ENCODE measurements at places on chromosomes 3 and 15.

GRCh38 chr3:170179432-170179831 is 2.1 kb downstream of the PHC3 start:
- no peak for DNase-seq

DNA sequence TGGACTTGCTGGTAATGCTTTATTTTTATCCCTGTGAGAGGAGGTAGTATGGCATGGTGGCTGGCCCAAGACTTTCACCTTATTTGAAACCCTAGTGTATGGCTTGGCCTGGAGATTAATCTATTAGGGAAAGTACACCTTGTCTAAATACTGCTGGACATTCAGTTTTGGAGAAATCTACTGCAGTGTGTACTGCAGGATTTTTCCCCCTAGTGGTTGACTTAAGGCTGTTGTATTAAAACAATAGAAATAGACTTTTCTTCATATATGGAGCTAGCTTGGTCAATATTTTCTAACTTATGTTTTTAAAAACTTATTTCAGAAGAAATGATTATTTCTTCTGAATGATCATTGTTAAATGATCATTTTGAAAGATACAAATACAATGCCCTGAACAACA is 13.9 kb upstream of the SLITRK3 start:
- no peak for DNase-seq

DNA sequence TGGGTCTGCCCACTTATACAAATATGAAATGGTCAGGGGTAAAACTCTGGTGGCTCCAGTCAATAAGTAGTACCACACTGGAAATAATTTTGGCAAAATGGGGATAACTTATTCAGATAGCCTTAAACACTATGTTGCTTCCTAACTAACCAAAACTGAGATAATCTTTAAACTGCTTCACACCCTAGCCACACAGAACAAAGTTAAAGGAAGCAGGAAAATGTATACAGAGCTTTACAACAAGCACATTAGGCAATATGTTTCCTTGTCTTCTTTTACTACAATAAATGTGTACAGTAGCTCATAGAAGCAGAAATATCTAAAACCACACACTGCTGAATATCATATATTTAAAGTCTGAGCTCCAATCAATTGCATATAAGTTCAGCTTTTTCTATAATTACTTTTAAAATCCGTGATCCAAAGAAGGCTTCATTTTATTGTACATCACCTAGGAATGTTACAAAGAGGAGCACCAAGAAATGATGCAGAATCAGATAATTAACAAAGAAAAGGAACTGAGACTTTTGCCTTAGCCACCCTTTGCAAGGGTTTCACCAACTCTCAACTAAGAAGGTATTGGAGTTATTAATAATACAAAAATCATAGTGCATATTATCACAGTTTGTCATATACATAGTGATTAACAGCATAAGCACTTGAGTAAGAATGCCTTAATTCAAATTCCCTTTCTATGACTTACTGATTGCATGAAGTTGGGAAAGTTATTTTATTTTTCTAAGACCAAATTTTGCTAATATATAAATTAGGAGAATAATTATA is 9.2 kb upstream of the SSR3 start:
- no peak for DNase-seq

DNA sequence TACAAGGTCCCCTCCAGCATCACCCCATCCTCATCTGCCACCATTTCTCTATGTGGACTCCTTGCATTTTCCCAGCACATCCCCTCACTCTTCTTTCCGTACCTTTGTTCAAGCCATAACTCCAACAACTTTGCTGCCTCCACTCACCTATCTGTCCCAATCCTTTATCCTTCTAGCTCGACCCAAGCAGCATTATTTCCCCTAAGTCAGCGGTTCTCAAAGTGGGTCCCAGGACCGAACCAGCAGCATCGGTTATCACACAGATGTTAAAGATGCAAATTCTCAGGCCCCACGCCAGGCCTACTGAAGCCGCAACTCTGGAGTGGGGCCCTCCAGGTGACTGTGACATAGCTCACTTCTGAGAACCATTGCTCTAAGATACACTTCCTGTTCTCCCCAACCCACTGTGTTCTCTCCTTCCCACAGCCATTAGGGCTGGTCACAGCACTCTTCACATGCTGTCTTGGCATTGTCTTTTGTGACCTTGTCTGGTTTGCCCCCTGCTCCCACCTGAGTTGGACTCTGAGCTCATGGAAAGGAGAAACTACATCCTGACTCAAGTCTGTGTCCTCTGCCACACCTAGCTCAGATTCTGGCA is 56.2 kb downstream of the AAGAB start:
- no peak for DNase-seq

- DNase-seq = no peak
Observed at GRCh38 chr3:39232859-39233258, 40.5 kb upstream of the XIRP1 start.

- DNase-seq = no peak
Observed at GRCh38 chr15:62212741-62213140, 47.7 kb upstream of the C2CD4B start.

DNA sequence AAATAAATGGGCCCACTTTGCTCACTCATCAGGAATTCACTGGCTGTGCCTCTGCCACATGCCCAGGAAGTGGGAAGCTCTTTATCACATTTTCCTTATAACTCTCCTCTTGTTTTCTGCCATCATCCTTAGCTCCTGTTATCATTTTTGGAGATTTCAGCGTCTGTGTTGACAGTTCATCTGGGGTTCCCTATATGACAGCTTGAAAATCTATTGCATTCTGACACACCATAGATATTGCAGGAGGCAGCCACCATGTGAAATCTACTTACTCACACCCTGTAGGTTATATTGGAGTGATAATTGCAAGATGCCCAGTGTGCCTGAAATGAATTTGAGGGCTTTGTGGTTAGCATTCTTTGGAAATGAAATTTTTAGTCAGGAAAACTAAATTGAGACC is 132.9 kb downstream of the RYR3 start:
- DNase-seq = no peak

- no peak for DNase-seq
Observed at GRCh38 chr15:53034767-53035245, 244.7 kb upstream of the ONECUT1 start.

GRCh38 chr15:95598251-95598855 is 732.1 kb upstream of the NR2F2 start:
- no peak for DNase-seq

DNA sequence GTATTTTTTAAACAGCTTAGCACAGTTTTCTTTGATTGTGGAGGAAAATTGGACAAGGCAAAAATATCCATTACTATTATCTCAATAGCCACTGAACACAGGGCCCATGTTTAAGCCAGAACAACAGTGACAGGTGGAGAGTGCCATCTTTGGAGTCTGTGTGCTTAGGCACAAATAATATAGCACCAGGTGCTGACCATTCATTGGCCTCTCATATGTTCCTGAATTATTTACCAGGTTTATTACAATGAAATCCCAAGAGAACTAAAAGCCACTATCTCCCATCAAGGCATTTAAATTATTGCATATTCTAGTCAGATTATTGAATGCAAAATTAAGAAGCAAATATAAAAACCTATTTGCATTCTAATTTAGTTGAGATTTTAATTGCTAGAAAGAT is 39.6 kb downstream of the GPR156 start:
- no peak for DNase-seq

DNA sequence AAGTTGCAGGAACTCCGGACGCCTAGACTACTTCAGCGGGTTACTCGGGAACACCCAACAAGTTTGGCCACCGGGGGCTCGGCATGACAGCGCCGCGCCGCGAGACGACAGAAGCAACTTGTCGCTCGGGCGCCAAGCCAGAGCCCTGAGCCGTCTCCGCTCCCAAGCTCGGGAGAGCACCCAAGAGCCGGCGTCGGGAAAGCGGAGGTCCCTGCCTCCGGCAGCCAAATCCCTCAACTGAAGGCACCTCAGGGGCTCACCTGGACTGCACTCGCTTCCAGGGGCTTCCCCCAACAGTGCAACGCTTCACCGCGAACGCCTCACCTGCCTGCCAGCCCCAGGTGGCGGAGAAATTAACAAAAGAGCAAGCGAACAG is 640 bp downstream of the MB21D2 start:
- no peak for DNase-seq

DNA sequence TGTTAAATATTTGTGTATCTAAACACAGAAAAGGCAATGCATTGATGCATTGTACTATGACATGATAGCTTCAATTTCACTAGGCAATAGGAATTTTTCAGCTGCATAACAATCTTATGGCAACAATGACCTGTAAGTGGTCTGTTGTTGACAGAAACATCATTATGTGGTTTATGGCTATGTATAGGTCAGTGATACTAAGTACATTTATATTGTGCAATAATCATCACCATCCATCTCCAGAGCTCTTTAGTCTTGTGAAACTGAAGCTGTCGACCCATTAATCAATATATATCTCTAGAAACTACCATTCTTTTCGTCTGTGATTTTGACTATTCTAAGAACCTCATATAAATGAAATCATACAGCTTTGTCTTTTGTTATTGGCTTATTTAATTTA is 200.1 kb upstream of the ZNF717 start:
- DNase-seq = no peak

DNA sequence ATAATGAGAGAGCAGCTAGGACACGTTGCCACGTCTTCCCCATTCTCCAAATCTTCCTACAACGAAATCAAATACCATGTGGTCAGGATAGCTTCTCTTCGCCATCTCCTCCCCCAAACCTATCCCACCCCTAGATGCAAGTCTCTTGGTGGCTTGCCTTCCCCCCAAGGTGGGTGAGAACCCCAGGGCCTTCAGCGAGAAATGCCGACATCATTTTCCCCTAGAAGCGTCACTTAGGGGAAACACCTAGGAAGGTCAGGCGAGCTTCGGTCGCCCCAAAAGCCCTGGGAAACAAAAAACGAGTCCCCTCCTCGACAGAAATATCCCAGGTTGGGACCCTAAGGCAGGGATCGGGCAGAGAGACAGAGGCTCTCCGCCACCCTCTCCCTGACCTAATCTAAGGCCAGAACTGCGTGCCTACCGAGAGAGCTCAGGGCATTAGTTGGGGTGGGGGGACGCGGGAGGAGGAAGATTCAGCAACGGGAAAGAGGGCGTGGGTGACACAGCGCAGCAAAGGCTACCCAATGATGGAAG is 502 bp downstream of the DPH3 start:
- no peak for DNase-seq

GRCh38 chr3:22474706-22475445 is 723.9 kb upstream of the ZNF385D start:
- no peak for DNase-seq

DNA sequence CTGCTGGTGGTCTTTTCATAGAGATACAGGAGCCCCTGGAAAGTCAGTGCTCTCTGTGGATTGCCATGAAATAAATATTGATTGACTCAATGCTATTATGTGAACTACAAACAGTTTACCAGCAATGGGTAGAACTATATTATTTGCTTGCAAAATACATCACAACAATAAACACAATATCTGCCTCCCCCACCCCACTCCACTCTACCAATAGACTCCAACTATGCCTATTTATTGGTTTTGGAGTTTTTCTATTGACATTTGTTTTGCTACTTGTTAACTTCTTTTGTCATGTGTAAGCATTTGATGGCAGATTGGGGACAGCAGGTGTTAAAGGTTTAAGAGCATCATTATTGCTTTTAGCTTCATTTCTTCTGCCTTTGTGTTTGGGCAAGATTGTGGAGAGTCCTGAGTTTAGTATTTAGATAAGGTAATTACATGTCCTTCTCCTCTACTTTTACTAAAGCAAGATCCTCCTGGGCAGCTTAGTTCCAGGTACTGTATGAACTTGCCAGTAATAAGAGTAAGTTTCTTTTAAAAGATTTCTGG is 8.3 kb downstream of the FNDC3B start:
- no peak for DNase-seq

DNA sequence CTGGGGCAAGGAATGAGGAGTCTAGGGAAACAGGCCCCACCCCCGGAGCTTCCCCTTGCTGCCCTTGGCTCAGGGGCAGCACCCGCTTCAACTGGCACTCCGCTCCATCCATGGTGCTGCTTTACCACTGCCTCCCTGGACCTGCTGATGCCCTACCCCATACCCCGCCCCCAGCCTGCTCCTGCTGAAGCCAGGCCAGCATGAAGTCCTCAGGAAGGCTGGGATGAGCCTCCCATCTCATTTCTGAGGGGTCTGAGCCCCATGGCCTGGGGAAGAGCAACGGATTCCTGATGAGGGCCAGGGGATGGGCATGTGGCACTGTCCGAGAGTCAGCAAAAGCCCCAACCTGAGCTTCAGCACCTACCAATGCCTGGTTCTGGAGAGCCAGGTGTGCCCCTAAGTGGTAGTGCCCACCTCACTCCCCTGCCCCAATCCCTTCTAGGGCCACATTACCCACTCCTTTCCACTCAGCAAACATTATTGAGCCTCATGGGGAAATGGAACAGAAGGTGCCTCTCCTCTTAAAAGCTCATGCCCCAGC is 21.0 kb downstream of the SEC61A1 start:
- no peak for DNase-seq

GRCh38 chr3:14142567-14143270 is 17.9 kb downstream of the TMEM43 start:
- no peak for DNase-seq

DNA sequence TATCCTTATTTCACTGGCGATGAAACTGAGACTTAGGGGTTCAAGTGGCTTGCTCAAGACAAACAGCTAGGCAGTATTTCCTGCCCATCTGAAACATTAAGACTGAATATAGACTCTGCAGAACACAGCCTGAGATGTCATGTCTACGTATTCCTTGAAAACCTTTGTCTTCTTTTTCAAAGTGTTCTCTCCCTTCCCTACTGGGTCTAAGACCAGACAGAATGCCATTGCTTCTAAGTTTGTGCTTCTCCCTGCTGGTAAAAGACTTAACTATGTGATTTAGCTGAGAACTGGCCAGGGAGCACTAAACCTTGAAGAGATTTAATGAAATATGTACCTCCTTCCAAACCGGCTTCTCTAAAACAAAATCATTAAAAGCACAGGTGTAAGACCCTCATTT is 9.9 kb downstream of the BCL6 start:
- DNase-seq = no peak

DNA sequence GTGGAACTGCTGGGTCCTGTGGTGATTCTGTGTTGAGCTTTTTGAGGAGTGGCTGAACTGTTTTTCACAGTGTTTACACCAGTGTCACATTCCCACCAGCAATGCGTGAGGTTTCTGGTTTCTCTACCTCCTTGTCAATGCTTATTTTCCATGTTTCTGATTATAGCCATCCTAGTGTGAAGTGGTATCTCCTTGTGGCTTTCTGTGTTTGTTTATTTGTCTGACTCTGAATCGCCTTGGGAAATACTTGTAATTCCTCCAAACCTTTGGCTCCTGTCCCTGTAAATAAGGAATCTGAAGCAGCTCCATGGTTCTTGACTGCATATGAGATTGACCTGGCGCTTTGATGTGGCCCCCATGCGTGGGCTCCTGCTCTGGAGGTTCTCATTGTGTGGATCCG is 20.6 kb downstream of the FAN1 start:
- DNase-seq = no peak

GRCh38 chr3:188571531-188572095 is 417.7 kb downstream of the LPP start:
- DNase-seq = no peak
